ENCODE measurements at places on chromosomes 4 and X.

- no peak for DNase-seq
These were observed 63.5 kb downstream of the TMEM131L start for GRCh38 chr4:153529646-153530045.

DNA sequence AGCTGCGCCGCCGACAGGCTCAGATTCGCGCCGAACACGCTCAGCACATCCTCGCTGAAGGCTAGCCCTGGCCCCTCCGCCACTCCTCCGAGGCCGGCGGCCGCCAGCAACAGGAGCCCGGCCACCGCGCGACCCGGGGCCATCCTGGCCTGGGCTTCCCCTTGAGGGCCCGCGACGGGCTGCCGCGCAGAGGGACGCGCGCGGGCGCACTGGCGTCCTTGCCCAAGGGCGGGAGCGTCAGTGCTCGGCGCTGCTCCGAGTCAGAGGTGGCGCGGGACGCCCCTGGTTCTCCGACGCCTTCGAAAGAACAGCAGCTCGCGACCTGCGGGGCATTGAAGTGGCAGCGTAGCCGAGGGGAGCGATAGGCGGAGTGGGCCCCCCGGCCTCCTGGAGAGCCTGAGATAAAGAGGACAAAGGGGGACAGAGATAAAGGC, 745 bp downstream of the SLC39A8 start:
- no peak for DNase-seq

DNA sequence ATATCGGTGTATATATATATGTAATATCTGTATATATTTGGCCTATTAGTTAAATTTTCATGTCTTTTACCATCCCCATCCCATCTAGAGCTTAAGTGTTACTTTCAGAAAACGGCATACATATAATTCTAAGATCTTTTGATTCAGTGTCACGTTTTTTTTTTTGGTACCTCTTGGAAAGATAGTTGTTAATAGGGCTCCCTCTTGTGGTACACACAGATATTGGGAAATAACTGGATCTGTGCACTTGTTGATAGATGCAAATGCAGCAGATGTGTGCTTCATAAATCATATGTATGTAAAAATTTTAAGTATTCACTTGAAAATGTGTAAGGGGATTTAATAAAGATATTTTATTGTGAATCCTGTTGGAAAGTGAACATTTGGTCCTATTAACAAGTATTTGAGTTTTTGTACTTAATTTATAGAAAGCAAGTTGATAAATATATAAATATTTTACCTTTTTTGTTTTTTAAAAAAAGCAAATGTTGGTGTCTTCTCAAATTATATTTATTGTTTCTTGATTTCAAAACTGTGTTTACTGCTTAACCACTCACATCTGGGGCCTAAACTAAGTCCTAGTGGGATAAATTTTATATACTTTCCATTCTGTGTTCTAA, 74.7 kb downstream of the PAQR3 start:
- DNase-seq = peak; percentile 76

GRCh38 chr4:123398066-123398852, 1.7 kb downstream of the SPRY1 start:
- DNase-seq = no peak

DNA sequence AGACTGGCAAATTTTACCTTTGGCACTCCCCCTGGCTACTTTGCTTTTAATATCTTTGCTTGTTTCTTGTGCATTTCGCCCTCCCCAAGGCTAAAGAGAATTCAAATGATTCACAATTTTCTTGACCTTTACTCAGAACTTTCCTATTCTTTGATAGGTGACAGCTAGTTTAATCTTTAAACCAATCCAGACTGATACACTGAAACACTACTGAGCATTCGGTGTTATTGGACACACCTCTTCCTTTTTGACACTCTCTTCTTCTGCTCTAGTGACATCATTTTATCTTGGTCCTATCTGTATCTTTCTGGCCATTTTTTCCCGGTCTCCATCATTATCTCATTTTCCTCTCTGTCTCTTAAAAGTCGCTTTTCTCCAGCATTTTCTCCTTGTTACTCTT, 103.1 kb downstream of the IL1RAPL2 start:
- no peak for DNase-seq

DNA sequence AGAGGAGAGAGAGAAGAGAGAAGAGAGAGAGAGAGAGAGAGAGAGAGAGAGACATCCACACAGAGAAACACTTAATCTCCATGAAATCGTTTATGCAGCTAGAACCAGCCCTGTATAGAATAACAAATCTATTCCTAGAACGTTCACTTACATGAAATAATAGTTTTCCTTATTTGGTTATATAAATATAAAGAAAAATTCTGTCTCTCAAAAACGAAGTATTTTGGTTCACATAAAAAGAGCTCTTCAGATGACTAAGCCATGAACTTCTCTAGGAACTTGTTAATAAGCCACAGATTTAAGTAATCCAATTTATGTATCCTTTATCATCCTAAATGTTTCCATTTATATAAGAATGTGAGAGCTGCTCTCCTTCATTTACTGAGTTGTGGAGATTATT, 1315.1 kb upstream of the PCDH7 start:
- DNase-seq = no peak

DNA sequence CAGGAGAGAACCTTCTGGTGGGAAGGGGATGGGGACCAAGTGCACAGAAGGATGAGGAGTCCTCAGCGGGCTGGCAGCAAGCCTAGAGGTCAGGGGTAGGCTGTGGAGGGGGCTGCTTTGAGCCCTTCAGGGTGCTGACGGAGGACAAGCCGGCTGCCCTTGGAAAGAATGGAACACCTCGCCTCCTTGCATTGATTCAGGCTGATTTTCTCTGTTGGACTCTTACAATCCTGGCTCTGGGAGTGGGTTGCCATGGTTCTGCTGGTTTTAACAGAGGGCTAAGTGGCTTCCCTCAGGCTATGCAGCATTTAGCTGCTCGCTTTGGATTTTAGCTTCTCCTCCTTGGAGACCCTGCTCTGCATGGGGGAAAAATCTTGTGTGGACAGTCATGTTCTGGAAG, 49.4 kb upstream of the CHRNA9 start:
- DNase-seq = no peak

All from cerebellar cortex (tissue), 1 donor.